NCI-H2029 (cell line): ENCODE measurements at places on chromosomes 3 and 15.

DNA sequence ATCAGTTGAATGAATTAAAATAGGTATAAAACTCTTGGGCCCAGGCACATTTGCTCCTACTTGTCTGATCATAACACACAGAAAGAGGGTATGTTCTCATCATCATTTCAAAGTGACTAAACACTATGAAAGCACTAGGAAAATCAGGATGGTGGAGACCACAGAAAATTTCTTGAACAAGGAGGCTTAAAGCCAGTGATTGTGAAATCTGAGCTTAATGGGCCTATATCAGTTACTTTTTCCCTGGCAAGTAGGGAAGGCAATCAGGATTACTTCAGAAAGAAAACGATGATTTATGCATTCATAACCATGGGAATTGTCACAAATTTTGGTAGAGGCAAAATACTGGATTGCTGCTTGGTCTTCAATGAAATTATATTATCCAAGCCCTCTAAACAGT is 434.4 kb upstream of the CNTN4 start:
- DNase-seq: no peak

GRCh38 chr3:42839616-42840015 is 30.4 kb downstream of the ACKR2 start:
- DNase-seq: no peak

- DNase-seq: no peak
Observed at GRCh38 chr3:114707252-114707860, 413.5 kb downstream of the TIGIT start.

GRCh38 chr3:136249091-136249490 is 1.0 kb upstream of the PCCB start:
- DNase-seq: no peak

GRCh38 chr3:159731254-159731653 is 257.4 kb upstream of the IL12A start:
- no peak for DNase-seq

DNA sequence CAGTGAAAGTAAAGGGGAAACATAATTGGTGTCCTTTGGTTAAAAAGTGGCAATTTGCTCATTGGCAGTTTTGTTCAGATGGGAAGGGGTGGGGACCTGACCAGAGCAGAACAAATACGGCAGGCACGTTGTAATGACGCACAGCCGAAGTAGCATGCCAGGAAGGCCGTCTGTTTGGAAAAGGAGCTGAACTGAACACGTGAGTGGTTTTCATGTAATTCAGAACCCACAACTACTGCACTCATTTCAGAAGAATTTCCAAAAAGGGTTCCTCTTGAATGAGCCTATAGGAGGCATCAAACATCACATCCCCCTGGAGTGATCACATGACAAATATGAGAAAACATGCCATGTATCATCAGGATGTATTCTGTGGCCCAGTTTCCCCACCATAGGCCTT is 42.9 kb upstream of the LMCD1 start:
- peak; percentile 16 for DNase-seq

- DNase-seq: no peak
Observed at GRCh38 chr3:15805756-15806266, 8.0 kb upstream of the ANKRD28 start.

GRCh38 chr3:46642971-46643370 is 30.6 kb downstream of the FAM240A start:
- no peak for DNase-seq

- DNase-seq: no peak
Observed at GRCh38 chr15:45670511-45670910, 35.7 kb downstream of the SQOR start.

- DNase-seq: peak; percentile 4
Observed at GRCh38 chr15:23467110-23467600, 20.1 kb upstream of the GOLGA6L2 start.

GRCh38 chr3:112197131-112197530 is 64.1 kb upstream of the GCSAM start:
- DNase-seq: no peak

- no peak for DNase-seq
Observed at GRCh38 chr3:133532951-133533350, 40.5 kb upstream of the CDV3 start.

DNA sequence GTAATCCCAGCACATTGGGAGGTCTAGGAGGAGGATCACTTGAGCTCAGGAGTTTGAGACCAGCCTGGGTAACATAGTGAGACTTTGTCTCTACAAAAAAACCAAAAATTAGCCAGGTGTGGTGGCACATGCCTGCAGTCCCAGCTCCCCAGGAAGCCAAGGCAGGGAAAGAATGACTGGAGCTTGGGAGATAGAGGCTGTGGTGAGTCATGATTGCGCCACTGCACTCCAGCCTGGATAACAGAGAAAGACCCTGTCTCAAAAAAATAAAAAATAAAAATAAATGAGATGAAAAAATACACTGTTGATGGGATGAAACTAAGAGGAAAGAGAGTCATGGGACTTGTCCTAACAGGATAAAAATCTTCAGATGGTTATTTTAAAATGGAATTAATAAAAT is 137.6 kb downstream of the IMPG2 start:
- DNase-seq: no peak

DNA sequence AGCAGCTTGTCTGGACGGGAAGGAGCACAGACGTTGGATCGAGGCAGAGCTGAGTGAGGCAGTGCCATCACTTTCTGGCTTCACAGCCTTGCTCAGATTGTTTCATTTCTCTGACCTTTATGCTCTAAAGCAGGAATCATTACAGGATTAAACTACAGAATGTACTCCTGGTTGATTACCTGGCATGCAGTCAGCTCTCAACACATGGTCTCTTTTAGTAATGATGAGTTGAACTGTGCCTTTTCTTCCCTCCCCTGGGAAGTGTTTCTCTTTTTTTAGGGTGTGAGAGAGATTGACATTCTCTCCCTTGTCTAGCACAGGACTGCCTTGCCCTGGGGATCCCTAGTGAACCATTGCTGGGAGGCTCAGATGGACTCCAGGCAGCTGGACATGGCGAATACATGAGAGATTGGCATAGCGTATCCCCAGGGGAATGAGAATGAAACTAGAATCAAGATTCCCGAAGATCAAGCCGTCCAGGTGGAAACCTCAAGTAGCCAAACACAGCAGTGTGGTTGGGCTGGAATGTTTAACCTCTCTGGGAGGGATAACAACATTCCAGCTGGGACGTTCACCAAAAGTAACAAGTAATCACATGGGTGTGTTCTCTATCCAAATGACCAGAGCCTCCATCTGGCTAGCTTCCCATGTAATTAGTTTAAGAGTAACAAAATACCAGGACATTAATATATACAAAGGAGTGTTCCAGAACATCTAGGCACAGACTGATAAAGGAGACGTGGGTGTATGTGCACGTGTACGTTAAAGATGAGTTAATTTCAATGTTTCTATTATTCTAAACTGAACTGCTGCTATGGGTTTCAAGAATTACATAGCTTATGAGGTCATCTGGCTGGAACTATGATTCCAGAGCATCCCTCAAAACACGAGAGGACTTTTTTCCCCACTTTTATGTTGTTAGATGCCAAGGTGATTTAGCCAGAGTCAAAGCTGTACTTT is 118.6 kb upstream of the NR2E3 start:
- no peak for DNase-seq

GRCh38 chr3:6965881-6966280 is 105.0 kb downstream of the GRM7 start:
- DNase-seq: no peak

GRCh38 chr15:39799552-39800011 is 16.9 kb upstream of the FSIP1 start:
- peak; percentile 1 for DNase-seq

GRCh38 chr3:196120291-196120951 is 38.5 kb upstream of the TFRC start:
- DNase-seq: no peak

DNA sequence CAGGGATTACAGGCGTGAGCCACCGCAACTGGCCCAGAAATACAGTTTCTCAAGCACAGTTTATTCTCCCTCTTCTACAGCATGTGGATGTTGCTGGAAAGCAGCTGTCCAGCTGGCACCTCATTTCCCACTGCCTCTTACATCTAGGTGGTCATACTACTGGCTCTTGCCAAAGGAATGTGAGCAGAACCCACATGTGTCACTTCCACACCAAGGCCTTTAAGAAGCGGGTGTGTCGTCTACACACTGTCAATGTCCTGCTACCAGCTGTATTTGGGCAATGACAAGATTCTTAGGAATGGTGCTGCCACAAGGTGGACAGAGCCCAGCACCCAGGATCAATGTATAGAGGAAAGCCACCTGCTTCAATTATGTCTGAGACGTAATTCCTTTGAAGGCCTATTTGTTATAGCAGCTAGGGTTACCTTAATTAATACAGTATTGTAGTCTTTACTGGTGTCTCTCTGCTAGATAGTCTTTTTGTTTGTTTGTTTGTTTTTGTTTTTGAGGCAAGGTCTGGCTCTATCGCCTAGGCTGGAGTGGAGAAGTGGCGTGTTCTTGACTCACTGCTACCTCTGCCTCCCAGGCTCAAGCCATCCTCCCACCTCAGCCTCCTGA is 15.1 kb upstream of the RAB7A start:
- DNase-seq: no peak

- DNase-seq: no peak
Observed at GRCh38 chr3:150783920-150784746, 21.2 kb upstream of the SIAH2 start.

- no peak for DNase-seq
Observed at GRCh38 chr15:56366211-56366610, 985 bp downstream of the TEX9 start.

DNA sequence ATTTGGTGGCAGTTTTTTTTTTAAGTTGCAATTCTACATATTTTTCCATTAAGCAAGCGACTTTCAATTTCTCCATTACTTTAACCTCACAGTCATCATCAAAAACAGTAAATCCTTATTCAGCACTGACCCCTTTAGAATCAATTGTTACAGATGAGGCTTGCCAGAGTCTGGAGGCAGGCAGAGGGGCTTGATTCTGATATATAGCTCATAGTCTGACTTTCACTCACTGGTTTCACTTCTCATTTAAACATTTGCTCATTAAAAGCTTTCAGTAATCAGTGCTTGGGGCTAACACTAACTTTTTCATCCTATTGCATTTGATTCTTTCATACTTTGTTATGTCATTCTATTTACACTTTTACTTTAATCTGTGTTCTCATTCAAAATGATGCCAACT is 88.4 kb downstream of the PYDC2 start:
- DNase-seq: no peak

GRCh38 chr15:51289290-51289689 is 49.1 kb downstream of the CYP19A1 start:
- DNase-seq: no peak

- no peak for DNase-seq
Observed at GRCh38 chr3:81602781-81603180, 158.7 kb downstream of the GBE1 start.

DNA sequence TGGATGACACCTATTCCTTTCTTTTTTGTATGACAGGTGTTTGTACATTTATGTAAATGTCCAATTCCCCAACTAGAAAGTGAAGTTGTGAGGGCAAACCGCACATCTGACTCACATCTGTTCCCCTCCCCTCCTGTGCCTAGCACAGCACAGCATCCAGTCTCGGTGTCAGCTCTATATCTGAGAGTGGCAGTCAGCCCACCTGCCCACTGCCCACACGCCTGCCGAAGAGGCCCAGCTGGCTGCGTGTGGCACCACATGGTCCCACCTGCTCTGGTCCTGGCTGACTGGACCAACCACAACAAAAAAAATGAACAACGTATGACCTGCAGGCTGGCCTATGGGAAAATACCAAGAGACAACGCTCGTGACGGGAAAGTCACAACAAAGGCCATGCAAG is 62.8 kb downstream of the XXYLT1 start:
- no peak for DNase-seq

GRCh38 chr15:66025972-66026371 is 156.7 kb downstream of the RAB11A start:
- no peak for DNase-seq

- DNase-seq: peak; percentile 76
Observed at GRCh38 chr3:155744626-155745324, at the start of gene PLCH1. PLCH1 (minus strand) TSS chr3:155745071; CDS start chr3:155704224, 40,847 bp downstream.

- DNase-seq: no peak
Observed at GRCh38 chr3:189513281-189514117, 117.7 kb upstream of the TP63 start.

DNA sequence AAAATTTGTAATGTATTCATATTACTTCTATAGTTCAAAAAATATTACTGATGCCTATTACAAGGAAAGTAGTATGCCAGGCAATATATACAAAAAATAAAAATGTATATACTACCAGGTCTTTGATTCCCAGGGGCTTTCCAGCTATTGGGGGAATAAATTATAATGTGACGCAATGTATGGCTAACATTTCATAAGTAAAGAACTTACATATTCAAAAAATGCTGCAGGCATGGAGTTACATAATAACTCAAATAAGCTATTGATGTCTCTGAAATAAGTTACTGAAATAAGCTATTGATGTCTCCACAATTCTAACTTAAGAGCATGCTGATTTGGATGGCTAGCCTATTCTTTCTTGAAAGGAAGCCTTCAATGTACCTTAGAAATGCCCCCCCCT is 30.2 kb downstream of the MCCC1 start:
- no peak for DNase-seq

DNA sequence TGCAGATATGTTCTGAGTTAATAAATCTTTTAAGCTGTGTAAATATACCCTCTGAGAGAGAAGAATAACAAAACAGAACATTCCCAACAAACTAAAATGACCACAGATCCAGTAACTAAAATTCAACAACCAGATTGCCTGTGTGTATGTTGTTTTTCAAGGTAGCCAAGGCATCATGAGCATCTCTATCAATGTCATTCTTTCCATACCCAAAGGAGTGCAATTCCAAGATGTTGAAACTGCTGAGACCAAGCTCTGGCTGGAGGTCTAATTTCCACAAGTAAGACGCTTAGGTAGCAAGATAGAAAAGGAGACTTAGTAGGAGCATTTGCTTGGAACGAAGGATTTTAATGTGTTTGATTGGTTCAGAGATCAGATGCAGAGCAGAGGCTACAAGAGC is 276.3 kb downstream of the RBMS3 start:
- no peak for DNase-seq

DNA sequence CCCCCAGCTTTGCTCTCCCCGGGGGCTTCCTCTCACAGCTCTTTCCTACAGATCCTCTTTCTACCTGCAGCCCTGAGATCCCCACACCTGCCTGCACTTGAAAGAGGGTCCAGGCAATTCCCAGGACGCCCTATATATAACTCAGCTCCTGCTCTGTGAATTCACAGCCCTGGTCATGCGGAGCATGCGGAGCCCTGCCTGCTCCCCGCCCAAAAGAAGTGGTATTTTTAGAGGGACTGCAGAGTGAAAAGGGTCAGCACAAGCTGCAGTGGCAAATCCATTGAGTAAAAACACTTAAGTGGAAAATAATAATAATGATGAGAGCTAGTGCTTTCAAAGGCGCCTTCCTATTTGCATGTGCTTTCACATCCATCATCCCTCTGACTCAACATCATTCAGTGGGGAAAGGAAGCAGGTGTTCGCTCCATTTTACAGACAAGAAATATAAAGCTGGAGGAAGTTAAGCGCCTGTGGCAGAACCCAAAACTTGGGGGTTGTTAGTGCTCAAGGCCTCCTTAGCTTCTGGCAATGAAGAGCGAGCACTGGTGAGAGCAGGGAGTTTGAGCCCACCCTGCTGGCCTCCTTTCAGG is 76.3 kb upstream of the LIPC start:
- DNase-seq: no peak
